ENCODE measurements at places on chromosomes 5 and 9.

GRCh38 chr5:140328036-140328764 is 18.2 kb downstream of the HBEGF start:
- no peak for DNase-seq

DNA sequence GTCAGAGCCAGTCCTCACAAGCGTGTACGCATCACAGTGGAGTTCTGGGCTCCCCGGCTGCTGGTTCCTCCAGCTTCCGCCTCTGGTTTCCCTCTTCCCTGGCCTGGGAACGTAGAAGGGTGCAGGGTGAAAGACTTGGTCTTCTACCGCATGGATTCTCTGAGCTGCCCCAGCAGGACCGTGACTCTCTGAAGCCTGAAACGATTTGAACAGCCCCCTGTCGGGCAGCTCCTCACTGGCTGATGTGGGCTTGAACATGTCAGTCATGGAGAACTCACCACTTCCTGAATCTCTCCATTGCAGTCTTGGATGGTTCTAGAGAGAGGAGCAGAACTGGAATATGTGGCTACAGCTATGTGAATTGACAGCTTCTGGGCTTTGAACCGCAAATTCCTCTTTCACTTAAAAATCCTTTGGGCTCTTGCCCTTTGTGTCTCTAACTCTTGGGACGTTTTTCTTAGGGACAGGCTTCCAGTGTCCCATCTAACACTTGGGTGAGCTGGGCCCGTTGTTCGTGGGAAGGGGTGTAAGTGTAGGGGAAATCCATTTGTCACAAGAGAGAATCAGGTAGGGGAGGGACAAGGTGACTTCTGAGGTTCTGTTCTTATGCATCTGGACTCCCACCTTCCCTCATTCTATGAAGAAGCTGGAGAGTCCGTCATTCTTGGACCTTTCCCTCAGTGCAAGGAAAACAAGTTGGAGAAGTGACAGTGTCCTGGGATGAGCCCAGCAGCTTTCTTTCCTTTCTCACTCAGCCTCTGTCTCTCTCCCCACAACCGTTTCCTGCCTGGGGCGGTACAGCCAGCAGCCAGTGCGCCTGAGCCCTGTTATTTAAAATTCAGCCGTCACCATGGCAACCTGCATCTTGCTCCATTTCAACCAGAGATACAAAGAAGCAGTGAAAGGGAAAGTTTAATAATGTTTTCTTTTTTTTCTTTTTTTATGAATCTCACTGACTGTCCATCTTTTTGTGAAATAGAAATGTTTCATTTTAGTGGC is 84.7 kb downstream of the PTTG1 start:
- peak; percentile 77 for DNase-seq

DNA sequence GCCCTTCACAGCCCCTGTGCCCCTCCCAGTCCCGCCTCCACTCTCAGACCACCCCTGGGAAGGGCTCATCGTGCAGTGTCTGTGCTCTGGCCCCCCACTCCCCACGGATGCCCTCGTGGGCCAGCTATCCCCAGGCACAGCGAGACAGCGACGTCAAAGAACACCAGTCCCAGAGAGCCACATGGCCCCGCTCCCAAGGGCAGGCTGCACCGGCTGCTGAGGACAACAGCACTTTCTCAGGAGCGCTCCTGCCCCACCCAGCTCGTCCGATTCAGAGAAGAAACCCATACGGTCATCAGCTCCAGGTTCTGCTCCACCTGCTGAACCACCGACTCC is 4.8 kb upstream of the SNAPC4 start:
- DNase-seq = no peak

GRCh38 chr5:73369278-73369677 is 79.3 kb downstream of the FOXD1 start:
- DNase-seq = no peak

GRCh38 chr9:131578731-131579504 is 33.6 kb downstream of the PRRT1B start:
- DNase-seq = peak; percentile 45

DNA sequence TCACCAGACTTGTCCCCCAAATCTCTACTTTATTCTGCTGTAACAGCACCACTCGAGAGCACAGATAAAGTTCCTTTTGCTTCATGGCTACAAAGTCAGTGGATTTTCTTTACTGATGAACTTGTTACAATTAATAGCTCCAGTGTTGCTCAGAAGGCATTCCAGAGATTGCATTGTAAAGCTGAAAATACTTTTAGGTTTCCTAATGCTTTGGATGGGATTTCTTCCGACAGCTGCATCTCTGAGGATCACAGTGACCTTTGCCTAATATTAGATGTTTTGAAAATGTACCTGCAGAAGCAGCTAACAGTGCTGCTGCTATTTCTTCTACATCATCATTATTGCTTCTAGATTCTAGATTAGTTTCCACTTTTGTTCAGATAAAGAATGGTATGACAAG is 58.8 kb upstream of the TMEM171 start:
- no peak for DNase-seq

GRCh38 chr5:169494383-169494935 is 89.1 kb upstream of the SPDL1 start:
- no peak for DNase-seq

GRCh38 chr9:91048749-91049148 is 247.1 kb downstream of the SYK start:
- DNase-seq = no peak

- no peak for DNase-seq
Measured at GRCh38 chr9:117284414-117284813, 130.4 kb downstream of the ASTN2 start.

- DNase-seq = no peak
Measured at GRCh38 chr9:129204840-129205239, 26.8 kb upstream of the IER5L start.

DNA sequence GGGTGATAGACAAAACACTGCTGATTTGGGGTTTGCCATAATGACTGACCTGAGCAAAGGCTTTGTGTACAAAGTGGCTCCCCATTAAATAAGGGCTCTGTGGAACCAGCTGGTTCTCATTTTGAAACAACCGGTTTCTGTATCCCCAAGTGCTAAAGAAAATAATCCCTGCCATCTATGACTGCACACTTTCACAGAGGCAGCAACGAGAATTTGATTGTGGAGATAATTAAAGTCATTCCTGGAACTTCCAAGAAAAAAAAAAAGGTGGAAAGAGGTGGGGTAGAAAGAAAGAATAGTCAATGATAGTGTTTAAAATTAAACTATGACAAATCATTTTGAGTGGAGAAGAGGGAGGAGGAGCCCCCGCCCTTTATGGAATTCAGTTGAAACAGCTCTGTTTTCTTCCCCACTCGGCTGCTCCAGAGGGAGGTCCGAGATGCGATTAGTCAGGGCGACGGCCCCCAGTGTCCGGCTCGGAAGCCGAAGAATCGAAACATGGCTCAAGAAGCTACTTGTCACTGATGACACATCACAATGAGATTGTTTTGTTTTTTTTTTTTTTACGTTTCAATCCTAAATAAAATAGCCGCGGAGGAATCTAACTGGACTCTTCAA is 38.4 kb downstream of the EBF1 start:
- DNase-seq = no peak

GRCh38 chr9:131545786-131546335 is 538 bp downstream of the PRRT1B start:
- no peak for DNase-seq

- no peak for DNase-seq
Measured at GRCh38 chr5:97097326-97098230, 44.8 kb downstream of the LIX1 start.

DNA sequence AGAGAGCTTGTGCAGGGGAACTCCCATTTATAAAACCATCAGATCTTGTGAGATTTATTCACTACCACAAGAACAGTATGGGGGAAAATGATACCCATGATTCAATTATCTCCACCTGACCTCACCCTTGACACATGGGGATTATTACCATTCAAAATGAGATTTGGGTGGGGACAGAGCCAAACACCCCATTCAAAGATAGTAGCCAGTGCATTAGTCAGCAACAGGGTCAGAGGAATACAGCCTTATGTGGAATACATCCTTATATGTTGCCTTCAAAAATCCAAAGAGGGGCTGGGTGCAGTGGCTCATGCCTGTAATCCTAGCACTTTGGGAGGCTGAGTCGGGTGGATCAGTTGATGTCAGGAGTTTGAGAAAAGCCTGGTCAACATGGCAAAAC is 563.2 kb downstream of the CCDC171 start:
- DNase-seq = no peak

DNA sequence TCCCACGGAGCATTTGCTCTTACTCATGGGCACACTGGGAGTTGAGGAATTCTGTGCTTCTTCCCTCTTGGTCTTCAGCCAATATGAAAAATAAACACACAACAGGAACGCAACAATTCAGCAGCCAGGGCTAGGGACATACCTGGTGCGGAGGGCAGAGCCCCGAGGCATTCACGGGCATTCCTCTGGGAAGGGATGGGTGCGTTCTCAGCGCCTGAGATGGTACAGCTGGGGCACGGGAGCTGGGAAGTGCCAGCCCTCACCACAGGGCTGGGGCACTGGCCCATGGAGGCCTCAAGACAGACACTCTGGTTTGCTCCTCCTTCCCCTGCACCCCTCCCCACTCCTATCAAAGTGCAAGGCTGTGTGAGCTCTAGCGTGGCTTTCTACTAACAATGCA is 2.1 kb downstream of the SLC6A3 start:
- DNase-seq = no peak

DNA sequence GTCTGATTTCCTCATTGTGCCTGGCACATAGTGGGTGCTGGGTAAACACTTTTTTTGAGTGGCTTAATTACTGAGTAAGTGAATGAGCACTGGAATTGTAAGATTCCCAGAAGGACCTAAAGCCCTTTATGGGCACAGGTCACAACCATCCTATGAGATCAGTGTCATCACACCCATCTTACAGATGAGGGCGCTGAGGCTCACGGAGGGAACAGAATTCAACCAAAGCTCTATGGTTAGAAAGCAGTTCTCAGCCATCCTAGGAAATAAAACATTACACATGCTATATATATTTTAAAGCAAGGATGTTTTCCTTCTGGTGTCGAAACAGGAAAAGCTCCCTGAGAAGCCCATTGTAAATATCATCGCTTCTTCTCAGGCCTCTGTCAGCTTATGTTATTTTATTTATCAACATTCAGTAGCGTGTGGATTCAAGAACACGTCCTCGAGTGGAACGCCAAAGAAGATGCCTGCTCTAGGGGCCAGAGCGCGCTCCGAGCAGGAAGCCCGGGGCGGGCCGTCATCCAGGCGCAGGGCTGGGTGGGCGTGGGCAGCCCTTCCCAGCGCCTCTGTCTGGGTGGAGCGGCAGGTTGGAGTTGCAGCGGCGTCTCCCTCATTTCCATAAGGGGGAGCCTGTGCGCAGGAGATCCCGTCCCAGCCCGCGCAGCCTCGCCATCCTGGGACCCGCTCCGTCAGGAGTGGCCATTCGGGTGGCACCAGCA is 155.8 kb upstream of the SMIM23 start:
- no peak for DNase-seq

- no peak for DNase-seq
Measured at GRCh38 chr5:589588-589987, 22.6 kb upstream of the CEP72 start.

DNA sequence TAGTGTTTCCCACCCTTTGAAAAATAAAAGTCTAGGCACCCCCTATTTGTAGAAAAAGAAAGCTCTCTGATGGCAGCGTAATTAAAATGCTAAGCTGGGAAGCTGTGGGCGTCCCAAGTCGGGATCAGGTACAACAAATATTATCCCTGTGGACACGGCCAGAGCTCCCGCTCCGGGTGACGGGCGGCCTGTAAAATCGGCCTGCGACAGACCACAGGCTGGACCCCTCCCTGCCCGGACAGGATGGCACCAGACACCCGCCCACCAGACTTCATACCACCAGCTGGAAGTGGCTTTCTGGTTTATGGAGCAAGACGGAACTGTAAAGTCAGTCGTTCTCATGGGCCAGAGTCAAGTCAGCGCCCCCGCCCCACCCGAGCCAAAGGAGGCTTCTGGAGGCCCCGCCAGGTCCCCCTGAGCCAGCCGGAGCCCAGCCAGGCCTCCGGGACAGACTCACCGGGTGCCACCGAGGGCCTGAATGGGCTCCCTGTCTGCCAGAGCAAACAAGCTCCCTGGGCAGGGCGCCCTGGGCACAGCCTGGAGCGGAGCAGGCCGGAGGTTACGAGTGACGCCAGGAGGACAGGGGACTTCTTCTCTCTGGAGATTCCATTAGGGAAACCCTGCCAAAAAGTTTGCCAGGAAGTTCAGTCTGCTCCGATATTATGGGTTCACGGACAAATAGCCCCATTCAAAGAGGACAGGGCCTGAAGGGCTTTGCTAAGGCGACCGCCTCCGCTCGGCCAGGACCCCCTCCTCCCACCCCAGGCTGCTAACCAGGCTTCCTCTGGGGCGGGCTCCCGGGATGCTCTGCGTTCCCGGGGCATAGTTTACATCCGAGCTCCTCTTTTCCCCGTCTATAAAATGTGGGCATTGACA is 173.7 kb downstream of the ERCC6L2 start:
- no peak for DNase-seq

DNA sequence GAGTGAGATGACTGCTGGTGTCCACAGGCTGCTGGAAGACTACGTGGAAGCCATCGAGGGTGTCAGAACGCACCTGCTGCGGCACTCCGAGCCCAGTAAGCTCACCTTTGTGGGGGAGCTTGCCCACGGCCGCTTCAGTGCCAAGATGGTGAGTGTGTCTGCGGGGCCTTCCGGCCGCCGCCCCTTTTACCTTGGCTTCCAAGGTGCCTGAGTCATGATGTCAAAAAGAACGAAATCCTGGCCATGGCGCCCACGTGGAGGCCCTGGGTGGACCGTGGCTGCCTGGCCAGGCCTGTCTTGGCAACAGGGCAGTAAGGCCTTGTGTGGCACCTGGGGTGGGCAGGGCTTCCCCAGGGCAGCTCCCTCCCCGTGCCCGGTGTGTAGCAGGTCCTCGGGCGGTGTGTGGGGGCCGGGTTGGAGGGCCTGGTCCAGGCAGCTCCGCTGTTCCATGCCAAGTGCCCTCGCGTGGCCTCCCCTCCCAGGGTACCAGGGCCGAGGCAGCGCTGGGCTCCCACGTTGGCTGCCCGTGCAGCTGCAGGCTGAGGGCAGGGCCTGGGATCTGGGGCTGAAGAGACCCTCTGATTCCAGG is 7.8 kb downstream of the DPP7 start:
- no peak for DNase-seq

GRCh38 chr5:141973871-141974595 is 5.1 kb downstream of the RNF14 start:
- no peak for DNase-seq

GRCh38 chr5:8628521-8628920 is 759.6 kb downstream of the MTRR start:
- DNase-seq = no peak

DNA sequence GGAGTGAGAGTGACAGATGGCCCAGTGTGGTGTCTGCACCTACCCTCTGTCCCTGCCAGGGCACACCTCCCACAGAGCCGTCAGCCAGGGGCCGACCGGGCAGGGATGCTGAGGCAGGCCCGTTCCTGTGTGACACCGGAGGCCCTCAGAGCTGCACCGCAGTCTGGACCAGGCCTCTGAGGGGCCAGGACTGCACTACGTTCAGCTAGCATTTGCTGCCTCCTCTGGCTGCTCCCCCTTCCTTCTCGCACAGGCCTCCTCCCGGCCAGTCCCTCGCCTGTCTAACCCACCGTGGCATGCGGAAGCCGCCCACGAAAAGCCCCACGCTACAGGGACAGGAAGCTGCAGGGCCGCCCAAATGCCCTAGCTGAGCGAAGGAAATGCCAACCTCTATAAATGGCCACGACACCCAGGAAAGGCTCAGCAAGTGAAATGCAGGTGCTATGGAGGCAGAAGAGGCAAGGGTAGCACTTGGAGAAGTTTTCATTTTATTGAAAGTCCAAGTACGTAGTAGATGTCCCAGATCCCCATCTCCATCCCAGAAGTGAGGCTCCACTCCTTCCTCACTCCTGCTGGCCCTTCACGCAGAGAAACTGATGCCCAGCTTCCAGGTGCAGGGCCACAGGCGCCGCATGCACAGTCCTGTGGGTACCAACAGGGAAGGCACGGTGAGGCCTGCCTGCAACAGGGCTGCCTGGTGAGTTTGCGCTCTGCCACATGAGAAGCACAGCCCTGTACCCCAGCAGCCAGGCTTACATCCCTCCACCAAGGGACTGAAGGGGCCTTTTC is 38.7 kb downstream of the MAPK9 start:
- DNase-seq = no peak
